Mucosa of gallbladder (tissue), 1 donor: ENCODE measurements at places on chromosomes 3 and 15.
A peak's percentile ranks its signal among the peaks of the same experiment; 100 is the strongest.

GRCh38 chr15:77550301-77551251 is 82.1 kb downstream of the LINGO1 start:
- DNase-seq = no peak

DNA sequence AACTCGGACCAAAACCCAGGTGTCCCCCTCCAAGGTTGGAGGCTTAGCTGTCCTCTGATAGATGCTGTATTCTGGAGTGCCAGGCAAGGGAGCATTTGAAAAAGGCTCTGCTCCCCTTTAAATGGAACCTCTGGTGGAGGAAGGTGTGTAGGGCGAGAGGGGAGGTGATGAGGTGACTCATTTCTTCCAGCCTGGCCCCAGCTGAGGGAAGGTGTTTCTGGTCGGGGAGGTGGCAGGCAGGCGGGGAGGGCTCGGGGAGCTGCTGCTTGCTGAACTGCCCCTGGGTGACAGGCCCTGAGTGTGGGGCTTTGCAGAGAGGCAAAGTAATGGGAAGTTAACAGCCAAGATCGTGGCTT is 18.8 kb downstream of the PSTPIP1 start:
- DNase-seq = peak; percentile 51

DNA sequence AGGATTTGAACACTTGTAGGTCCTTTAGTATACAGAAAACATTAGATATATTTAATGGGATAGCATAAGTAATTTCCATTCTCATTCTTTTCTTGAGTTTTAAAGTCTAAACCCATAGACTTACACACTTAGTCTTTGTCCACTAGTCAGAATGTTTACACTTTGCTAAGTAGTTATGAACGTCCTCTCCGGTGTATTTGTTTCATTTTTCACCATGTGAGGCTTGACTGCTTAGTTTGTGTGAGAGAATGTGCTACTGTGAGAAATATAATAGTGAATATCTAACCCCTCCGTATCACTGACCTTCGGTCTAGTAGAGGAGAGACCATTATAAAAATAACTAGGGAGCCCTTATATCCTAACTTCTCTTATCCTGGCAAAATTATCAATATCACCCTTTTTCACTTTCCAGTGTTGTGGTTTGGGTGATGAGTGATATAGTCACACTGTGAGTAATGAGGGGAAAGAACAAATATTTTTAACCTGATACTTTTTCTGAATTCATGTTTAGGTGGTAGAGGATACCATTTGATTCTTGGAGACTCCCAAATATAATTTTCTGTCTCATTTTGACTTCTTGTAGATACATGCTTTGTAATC is 122.4 kb downstream of the UBE2E2 start:
- DNase-seq = no peak

GRCh38 chr3:192906940-192907339 is 10.7 kb downstream of the MB21D2 start:
- DNase-seq = no peak

- no peak for DNase-seq
Observed at GRCh38 chr3:157794771-157795170, 291.6 kb upstream of the VEPH1 start.

DNA sequence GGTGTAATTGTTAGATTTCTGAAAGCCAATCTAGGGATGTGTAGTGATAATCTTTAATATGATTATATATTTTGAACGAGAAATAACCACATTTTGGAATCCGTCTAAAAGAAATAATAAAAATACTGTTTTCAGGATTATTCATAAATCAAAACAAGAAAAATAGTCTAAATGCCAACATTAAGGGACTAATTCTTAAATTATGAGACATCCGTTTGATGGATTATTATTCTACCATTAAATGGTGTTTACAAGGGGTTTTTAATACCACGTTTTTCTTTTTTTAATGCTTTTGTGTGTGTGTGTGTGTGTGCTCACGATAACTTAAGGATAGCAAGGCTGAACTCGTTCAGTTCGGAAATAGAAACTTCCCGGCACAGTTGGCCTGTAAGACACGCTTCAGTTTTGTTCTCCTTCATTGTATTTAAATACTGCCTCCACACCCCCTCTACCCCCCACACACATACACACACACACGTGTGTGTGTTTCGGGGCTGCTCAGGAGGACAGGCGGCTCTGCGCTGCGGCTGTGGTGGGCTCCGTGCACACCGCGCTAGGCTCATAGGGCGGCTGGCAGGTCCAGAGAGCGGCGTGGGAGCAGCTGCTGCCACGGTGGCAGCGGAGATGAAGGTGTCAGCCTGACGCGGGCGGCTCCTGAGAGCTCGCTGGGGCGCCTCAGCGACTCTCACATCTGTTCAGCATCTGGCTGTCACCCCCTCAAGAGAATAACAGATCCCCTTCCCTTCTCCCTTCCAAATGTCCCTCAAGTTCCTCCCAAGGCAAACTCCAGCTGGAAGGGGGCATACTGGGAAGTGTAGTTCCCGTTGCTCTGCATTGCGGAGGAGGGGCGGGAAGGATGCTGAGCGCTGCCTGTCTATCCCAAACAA is 23.0 kb upstream of the ANP32A start:
- DNase-seq = no peak

DNA sequence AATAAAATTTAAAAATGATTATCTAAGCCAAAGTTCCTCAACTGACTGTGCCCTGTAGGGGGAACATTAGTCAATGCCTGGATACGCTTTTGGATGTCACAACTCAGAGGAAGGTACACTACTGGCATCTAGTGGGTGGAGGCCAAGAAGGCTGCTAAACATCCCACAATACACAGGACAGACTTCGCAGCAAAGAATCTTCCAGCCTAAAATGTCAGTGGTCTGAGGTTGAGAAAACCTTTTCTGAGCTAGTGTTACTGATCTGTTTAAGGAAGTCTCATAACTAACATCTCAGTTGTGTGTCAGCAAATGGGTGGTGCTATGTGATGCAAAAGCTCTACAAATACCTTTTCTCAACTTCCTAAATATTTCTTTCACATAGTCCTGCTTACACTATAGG is 20.9 kb upstream of the LDHAL6B start:
- no peak for DNase-seq

DNA sequence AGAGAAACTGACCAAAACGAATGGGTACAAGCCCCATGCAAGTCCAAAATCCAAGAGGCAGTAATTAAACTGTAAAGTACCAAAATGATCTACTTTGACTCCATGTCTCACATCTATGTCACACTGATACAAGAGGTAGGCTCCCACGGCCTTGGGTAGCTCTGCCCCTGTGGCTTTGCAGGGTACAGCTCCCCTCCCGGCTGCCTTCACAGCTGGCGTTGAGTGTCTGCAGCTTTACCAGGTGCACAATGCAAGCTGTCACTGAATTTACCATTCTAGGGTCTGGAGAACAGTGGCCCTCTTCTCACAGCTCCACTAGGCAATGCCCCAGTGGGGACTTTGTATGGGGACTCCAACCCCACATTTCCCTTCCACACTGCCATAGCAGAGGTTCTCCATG is 308.6 kb downstream of the TBC1D5 start:
- DNase-seq = no peak
